ENCODE measurements at places on chromosomes 12 and 14. TPM values are rescaled to one million over a fixed set of nuclear protein-coding genes. Genes with fewer than 3 reads are reported as not detected.

VASH1 gene
- 0.12 TPM for polyA plus RNA-seq

CPNE6 gene
- polyA plus RNA-seq: not detected

SPX gene
- 0.12 TPM for polyA plus RNA-seq

AGAP2 gene
- 0.13 TPM for polyA plus RNA-seq

CD69 gene
- polyA plus RNA-seq: not detected

TMPRSS12 gene
- polyA plus RNA-seq: not detected

CISTR gene
- not detected for polyA plus RNA-seq

NRXN3 gene
- 0.89 TPM for polyA plus RNA-seq

CLEC4E gene
- polyA plus RNA-seq: not detected

PTPN6 gene
- polyA plus RNA-seq: 18.7 TPM

PLEK2 gene
- 127 TPM for polyA plus RNA-seq

DNA sequence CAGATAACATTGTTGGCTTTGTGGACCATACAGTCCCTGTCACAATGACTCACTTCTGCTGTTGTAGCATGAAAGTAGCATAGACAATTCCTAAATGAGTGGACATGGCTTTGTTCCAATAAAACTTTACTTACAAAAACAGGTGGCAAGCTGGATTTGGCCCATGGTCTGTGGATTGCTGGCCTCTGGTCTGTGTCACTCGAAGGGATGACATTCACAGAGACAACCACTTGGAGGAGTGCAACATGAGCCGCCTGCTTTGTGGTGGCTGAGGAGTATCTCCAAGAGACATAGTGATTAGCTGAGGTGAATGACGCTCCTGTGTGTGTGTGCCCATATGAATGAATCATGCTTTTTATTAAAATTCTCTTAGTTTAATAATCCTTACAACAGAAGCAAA is 81.3 kb upstream of the NRXN3 start:
- no peaks in the 10 kb centered on the region for H3K4me1 ChIP-seq
- no peaks in the 10 kb centered on the region for H3K27me3 ChIP-seq
- no peaks in the 10 kb centered on the region for H3K36me3 ChIP-seq
- DNase-seq: no peak
- H3K4me3 ChIP-seq: no peak overlapping the region

DNA sequence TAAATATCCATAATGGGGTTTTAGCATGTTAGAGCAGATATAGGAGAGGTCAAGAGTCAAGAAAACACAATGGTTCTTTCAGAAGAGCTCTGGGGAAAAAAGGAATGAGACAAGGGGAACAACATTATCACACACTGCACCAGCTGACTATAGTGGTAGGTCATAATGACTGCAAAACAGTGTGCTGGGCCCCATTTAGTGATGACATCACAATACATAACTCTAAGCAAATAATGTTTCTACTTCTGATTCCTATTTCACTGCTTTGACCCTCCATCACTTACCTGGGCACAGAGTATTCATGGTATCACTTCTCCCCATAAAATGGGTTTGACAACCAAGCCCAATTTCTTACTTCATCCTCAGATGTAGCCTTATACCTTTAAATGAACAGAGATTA is 62.1 kb downstream of the GARIN6 start:
- no peaks in the 10 kb centered on the region for H3K27me3 ChIP-seq
- H3K36me3 ChIP-seq: no peaks in the 10 kb centered on the region
- no peaks in the 10 kb centered on the region for H3K4me1 ChIP-seq

- peak; percentile 83 for DNase-seq
- H3K27ac ChIP-seq: peak overlapping the region; percentile 38
- no peaks in the 10 kb centered on the region for H3K27me3 ChIP-seq
- no peak overlapping the region for H3K4me3 ChIP-seq
- no peaks in the 10 kb centered on the region for H3K36me3 ChIP-seq
Measured at GRCh38 chr12:113299619-113300237, 35.2 kb downstream of the SLC8B1 start.

- no peaks in the 10 kb centered on the region for H3K36me3 ChIP-seq
- no peak overlapping the region for H3K27ac ChIP-seq
- H3K27me3 ChIP-seq: no peaks in the 10 kb centered on the region
- H3K4me1 ChIP-seq: no peaks in the 10 kb centered on the region
- DNase-seq: no peak
Measured at GRCh38 chr14:84894254-84894653, 635.7 kb upstream of the FLRT2 start.

DNA sequence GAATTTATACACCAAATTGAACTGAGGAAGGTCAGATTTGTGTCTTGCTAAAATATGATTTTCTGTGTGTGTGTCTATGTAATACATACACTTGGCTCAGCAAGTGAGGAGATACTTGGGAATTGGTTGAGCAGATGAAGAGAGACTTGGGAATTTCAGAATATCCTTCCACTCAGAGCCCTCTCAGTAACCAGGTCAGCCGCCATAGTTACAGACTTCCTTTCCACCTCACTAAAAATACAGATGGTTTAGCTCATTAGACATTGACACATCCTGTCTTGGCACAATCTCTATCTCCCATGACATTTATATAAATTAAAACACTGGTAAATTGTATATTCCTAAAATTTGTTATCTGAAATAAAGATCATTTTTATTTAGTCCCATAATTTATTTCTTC is 15.9 kb downstream of the PIK3C2G start:
- H3K4me1 ChIP-seq: peaks cover 25% of the 10 kb centered on the region
- no peaks in the 10 kb centered on the region for H3K36me3 ChIP-seq
- no peak overlapping the region for H3K4me3 ChIP-seq
- no peaks in the 10 kb centered on the region for H3K27me3 ChIP-seq
- DNase-seq: no peak

DNA sequence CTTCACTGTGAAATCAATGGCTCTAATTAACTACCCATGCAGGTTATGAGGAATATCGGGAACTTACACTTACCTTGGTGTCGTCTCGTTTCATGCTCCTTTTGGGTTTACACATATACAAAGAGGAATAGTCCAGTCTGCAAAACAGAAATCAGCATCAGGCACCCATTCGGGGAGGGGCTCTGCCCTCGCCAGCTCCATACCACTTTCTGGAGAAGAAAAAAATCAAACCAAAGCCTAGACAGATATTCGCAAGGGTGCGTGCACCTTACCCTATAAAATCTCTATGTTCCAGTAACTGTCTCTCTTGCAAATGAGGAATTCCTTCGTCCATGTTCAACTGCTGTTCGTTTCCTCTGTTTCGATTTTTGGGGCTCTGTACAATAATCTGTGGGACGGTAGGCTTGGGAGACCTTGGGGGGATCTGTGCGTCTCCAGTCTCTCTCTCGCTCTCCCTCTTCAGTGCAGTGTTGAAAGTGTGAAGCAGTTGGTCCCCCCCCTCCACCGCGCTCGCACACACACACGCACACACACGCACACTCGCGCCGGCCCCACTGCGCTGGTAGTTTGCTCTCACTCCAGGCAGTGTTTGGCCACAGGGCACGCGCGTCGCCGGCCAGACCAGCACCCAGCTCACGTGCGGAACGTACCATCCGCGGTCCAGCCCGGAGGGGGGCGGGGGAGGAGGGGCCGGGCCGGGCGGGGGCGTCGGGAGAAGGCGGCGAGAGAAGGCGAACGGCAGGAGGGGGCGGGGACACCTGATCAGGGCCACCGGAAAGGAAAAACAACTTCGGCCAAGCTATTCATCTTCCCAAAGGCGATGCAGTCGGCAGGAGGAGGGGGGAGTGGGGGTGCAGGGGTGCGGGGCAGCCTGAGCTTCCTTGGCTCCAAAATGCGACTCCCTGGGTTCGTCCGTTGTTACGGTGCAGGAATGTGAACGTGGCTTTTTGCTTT is at the start of gene BHLHE41:
TSS of gene BHLHE41 (minus strand) at position 592 of the 954 bp plus-strand sequence. CDS start at position 334, 258 bp downstream.
- DNase-seq: no peak
- peak within 1 kb of the TSS; percentile 74 for H3K27ac ChIP-seq
- peak within 1 kb of the TSS; percentile 51 for H3K4me3 ChIP-seq
- no peaks in the 10 kb centered on the region for H3K36me3 ChIP-seq

DNA sequence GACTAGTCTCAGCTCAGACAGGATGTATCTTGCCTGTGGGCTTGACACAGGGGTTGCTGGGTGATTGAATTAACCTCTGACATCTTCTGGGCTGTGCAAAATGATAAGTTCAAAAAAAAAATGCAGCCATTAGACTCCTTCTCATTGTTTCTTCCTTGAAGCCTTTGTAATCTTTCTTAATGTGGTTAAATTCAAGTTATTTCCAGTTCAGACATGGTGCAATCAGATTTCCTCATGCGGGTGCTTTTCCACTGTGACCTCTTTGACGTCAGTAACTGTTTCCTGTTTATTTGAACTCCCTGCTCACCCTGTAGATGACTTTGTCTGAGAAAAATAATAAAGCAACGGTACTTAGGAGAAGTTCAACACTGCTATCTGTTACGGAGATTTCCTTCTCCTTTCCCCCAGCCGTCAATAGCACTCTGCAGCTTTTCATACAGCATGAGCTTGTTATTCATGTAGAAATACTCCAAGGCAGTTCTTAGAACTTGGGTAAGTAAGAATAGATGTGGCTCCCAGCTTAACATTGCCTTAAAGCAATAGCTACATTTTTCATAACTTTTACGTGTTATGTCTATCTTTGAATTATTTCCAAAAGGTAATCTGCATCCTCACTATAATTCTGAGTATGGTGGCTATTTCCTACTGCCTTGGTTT is 155.5 kb downstream of the PRKCH start:
- H3K27me3 ChIP-seq: no peaks in the 10 kb centered on the region
- no peak overlapping the region for H3K4me3 ChIP-seq
- no peaks in the 10 kb centered on the region for H3K36me3 ChIP-seq
- H3K4me1 ChIP-seq: peaks cover 35% of the 10 kb centered on the region

DNA sequence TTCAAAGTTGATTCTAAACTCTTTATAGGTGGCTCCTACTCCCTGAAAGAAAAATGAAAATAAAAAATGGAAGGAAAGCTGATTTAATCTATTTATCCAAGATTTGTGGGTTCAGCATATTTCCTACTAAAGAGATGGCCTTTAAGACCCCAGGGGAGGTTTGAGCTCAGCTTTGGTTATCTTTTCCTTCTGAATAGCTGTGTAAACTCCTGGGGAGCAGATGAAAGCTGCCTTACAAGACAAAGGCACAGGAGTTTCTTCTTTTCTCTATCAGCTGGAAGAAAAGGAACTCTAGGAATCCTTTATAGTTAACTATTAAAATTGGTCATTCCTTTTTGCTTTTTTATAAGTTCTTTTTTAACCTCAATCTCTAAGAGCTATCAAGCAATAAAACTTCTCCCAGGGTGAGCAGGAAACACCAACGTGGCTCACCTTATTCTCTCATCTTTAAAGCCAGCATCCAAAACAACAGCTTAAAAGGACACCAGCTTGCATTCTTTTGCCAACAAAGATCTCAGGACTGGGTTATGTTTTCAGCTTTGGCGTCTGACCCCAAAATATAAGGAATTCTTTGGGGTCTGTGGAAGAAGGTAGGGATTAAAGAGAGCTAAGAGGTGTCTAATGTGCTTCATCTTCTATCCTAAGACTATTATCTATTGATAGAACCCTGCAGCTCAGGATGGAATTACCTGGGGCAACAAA is 371.7 kb upstream of the KITLG start:
- H3K27ac ChIP-seq: no peak overlapping the region
- no peak for DNase-seq
- no peak overlapping the region for H3K4me3 ChIP-seq

DNA sequence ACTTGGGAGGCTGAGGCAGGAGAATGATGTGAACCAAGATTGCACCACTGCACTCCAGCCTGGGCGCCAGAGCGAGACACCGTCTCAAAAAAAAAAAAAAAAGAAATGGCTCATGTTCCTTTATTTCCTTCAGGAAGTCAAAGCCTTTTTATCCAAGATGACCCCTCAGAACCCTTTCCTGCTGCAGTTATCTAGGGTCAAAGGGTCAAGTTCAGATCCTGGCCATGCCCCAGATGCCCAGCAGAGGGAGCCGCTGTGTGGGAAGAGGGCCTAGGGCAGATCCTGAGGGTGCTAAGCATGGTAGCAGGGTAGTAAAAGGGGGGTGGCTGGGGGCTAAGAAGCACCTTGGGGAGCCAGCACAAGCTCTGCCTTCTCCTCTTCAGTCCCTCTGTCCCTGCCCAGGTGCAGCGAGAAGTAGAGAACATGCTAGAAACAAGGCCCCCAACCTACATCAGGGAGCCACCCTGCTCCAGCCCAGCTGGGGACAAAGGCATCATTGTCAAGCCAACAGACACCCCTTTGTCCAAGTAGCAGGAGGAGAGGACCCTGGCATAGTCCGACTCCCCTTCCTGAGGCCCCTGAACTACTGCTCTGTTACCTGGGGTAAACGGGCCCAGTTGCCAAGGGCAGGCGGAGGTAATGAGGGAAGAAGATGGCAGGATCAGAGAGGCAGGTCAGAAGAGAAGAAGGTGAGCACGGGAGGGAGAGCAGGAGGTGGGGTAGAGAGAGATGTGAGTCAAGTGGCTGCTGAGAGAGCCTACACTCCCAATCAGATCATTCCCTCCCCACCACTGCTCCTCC is 6.5 kb downstream of the NFE2 start:
- H3K4me3 ChIP-seq: no peak overlapping the region
- H3K4me1 ChIP-seq: peaks cover 5% of the 10 kb centered on the region
- DNase-seq: no peak

DNA sequence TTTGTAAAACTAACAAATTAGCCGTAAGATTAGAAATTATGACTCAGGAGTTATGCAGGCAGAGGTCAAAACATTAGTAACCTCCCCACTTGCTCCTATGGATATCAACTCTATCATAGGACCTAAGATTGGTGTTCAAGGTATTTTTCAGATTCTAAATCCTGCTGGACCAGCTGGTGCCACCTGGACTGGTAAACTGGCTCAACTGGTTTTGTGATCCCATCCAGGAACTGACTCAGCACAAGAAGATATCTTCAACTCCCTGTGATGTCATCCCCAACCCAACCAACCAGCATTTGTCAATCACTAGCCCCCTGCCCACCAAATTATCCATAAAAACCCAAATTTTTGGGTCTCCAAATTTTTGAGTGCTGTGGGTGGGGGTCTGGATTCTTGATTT is 98.1 kb upstream of the OR4E1 start:
- H3K4me1 ChIP-seq: peaks cover 7% of the 10 kb centered on the region
- H3K36me3 ChIP-seq: no peaks in the 10 kb centered on the region
- no peaks in the 10 kb centered on the region for H3K27me3 ChIP-seq
- H3K4me3 ChIP-seq: no peak overlapping the region
- no peak for DNase-seq
- no peak overlapping the region for H3K27ac ChIP-seq

DNA sequence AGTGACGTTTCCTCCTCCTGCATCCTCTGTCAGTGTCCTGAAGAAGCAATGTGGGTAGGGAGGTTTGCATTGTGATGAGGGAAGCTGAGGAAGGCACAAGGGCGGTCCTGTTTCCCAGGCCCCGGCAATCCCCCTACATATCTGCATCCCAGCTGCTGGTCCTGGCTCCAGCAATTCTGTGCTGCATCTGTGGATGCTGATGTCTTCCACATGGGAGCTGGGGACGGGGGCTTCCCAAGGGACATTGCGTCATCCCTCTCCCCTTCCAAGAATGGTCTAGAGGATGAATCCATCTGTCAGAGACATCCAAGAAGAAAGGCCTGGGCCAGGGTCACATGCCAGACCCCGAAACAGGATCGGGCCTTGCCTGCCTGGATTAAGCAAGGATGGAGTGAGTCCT is 52.1 kb downstream of the TSPAN11 start:
- H3K4me1 ChIP-seq: no peaks in the 10 kb centered on the region
- H3K27ac ChIP-seq: no peak overlapping the region
- H3K27me3 ChIP-seq: peaks cover 24% of the 10 kb centered on the region
- no peaks in the 10 kb centered on the region for H3K36me3 ChIP-seq
- no peak overlapping the region for H3K4me3 ChIP-seq

All from keratinocyte (primary cell).